ENCODE measurements at places on chromosomes 5 and 9. TPM values are rescaled to one million over a fixed set of nuclear protein-coding genes. Genes with fewer than 3 reads are reported as not detected.

The HAVCR1 gene
- total RNA-seq: 1.2 TPM

The SLCO4C1 gene
- 4.0 TPM for total RNA-seq

GRCh38 chr9:121842612-121842978, 191.2 kb downstream of the DAB2IP start:
- H3K27me3 ChIP-seq: peaks cover 3% of the 10 kb centered on the region
- H3K27ac ChIP-seq: no peak overlapping the region

The FUT7 gene
- not detected for total RNA-seq

DNA sequence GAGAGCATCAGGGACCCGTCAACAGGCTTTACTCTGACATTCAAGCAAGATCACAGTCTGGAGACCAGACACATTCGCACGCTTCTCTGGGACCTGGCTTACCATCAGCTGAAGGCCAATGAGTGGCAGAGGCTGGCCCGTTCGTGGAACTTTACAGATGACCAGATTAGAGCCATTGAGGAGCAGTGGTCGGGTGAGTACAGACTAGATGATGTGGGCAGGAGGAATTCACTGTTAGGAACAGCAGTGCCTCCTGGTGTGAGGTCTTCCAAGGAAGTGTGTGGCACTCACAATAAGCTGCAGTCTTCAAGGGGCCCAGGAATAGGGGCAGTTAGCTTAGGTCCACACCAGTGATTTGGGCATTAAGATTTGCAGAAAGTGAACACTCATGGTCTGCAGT, 50.4 kb downstream of the POC5 start:
- peaks cover 28% of the 10 kb centered on the region for H3K4me1 ChIP-seq
- no peaks in the 10 kb centered on the region for H3K36me3 ChIP-seq
- H3K27me3 ChIP-seq: no peaks in the 10 kb centered on the region

DNA sequence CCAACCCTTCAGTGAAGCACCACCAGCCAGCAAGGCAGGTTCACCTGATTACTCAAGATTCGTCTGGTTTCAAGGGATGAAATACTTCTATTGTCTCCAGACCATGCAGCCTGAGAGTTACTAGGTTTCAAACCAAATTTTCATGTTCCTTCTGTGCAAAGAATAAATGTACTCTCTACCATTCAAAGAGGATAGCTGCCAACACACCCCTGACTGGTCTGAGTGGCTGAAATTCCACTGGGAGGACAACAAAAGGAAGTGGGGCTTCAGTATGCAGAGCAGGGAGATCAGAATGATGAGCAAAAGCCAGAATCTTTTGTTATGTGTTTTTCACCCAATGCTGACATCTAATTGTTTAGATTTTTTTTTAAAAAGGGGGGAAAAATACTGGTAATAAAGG, 356.3 kb downstream of the BNC2 start:
- peaks cover 12% of the 10 kb centered on the region for H3K27me3 ChIP-seq
- DNase-seq: no peak
- H3K36me3 ChIP-seq: no peaks in the 10 kb centered on the region
- no peak overlapping the region for H3K27ac ChIP-seq

The RNF183 gene
- 0.44 TPM for total RNA-seq
